ENCODE measurements at places on chromosomes 2 and 18.
A peak's percentile ranks its signal among the peaks of the same experiment; 100 is the strongest.

GRCh38 chr2:42827647-42828486 lies 35.5 kb upstream of the HAAO start:
- DNase-seq = peak; percentile 84

GRCh38 chr2:179461420-179461819 lies 196.8 kb upstream of the SESTD1 start:
- DNase-seq = no peak

- DNase-seq = no peak
Observed at GRCh38 chr2:102138331-102138730, 4.2 kb upstream of the IL1R1 start.

GRCh38 chr2:68912732-68913131 lies 40.0 kb downstream of the GKN2 start:
- DNase-seq = no peak

DNA sequence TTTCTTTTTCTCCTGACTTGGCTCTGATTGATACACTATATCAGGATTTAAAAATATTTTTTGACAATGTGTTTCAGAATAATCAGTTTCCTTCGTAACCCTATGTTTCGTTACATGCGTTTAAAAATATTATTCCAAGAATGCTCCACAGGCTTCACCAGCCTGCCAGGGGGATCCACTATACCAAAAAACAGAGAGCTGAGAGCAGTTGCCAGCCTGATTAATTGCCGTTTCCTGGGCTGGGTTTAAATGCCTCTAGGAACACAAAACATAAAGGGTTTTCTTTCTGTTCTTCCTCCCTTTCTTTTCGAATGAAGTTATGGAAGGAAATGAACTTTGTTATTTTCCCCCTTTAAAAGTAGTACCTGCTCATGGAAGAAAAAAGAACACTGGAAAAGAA lies 47.9 kb downstream of the LRRFIP1 start:
- no peak for DNase-seq

- DNase-seq = no peak
Observed at GRCh38 chr2:204706939-204707338, 161.7 kb downstream of the PARD3B start.

GRCh38 chr2:222732489-222733178 lies 61.2 kb downstream of the MOGAT1 start:
- no peak for DNase-seq

- no peak for DNase-seq
Observed at GRCh38 chr2:179595284-179595683, 266.1 kb downstream of the ZNF385B start.

GRCh38 chr2:182372661-182373060 lies 54.2 kb downstream of the PDE1A start:
- DNase-seq = no peak

- DNase-seq = no peak
Observed at GRCh38 chr2:135490376-135490775, 40.6 kb downstream of the ZRANB3 start.

- DNase-seq = no peak
Observed at GRCh38 chr2:177646241-177646640, 253.7 kb downstream of the AGPS start.

GRCh38 chr2:24723665-24724064 lies 69.5 kb downstream of the PTRHD1 start:
- DNase-seq = no peak

DNA sequence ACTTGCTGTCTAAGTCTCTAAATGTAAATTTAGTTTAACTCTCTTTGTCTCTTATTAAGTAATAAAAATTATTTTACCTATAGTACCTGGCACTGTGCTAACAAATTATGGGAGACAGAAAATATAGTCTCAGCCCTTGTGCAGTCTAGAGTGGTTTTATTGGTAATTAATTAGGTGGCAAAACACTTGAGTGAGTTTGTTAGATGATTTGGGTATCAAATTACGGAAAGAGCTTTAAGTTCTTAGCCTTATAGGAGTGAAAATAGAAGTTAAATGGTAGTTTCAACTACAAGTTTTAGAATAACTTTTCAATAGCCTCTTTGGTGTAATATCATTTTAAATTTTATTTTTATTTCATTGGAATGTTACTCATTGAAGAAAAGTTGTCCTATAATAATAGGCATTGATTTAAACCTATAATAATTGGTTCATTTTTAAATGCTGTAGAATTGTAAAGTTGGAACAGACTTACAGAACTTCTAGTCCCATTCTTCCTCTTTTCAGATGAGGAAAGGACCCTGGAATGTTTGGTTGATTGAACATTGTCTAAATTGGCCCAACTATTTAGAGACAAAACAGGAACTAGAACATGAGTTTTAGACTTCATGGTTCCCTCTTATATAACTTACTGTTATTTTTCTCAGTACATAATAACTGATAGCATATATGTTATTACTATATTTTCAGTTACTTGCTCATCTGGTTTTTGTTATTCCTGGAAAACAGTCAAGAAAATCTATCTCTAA lies 10.2 kb upstream of the HTR2B start:
- DNase-seq = no peak

DNA sequence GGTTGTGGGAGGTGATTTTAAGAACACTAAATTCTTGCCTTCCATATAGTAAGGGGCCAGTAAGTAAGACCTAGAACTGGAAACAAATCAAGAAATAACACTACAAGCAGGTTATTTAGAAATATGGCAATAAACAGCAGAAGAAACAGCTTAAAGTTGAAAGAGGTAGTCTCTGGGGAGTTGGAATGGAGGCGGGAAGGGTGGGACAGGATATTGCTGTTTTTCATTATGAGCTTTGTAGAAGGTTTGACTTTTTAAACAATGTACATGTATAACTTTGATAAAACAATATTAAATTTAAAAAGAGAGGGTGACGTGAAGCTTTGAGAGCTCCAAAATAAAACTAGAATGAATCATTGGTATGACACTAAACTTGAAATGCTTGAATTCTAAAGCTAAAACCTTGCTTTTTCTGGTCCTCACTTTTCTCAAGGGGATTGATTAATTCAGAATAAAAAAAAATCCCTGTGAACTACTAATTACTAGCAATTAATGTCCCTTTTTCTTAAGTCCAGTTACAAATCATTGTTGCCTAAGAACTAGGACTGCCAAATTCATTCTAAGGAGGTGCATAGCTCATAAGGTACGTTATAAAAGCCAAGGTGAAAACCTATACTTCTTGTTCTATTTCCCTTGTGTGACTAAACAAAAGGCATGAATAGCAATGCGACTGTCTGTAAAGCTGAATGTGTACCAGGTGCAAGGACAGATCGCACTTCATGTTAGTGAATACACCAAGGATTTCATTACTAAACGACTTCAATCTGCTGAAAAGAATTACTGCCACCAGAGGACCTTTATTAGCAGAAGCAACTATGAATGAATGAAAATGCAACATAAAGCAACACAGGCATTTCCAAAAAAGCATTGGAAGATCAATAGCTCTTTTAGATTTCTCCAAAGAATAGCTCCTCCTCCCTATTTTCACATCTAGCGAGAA lies 177.5 kb downstream of the RBM43 start:
- no peak for DNase-seq

GRCh38 chr2:238159661-238160205 lies 963 bp downstream of the ERFE start:
- no peak for DNase-seq

- no peak for DNase-seq
Observed at GRCh38 chr2:172456002-172456401, 28.6 kb downstream of the ITGA6 start.

DNA sequence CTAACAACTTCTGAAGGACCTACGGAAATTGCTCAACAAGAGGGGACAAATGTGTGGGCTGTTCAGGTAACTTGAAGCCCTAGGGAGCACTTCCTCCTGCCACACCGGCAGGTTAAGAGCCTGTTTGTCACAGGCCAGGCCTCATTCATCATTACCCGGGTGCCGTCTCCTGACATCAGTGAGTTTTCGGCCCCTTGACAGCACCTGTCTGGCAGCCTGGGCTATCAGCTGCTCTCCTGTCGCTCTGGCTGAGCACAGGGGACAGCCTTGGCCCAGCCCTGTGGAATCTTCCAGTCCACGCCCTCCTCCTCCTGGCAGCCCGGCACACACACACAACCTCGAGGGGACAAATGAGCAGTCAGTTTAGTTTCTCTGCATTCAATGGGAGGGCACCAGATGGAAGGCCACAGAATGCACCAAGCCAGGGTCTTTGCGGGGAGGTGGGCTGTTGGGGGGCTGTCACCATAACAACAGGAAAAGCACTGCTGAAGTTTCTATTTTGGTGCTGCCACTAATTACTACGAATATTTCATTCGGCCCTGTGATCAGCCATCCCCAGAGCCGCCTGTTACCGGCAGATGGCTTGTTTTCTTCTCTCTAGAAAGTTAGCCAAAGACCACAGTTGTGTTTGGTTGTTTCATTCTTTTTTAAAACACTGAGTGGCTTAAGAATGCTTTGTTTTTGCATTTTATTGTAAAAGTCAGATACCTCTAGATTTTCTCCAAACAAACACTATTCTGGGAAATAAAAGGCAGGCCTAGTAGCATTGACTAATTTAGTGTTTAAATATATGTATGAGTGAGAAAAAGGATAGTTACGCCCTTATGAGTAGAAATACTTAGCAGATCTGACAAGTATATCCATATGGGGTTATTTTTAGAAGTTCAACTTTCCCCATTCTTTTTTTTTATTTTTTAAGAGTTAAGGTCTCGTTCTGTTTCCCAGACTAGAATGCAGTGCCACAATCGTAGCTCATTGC lies 189.9 kb upstream of the NDUFV2 start:
- peak; percentile 6 for DNase-seq
